AG10803 (cell line): ENCODE measurements at places on chromosomes 6 and 20.

DNA sequence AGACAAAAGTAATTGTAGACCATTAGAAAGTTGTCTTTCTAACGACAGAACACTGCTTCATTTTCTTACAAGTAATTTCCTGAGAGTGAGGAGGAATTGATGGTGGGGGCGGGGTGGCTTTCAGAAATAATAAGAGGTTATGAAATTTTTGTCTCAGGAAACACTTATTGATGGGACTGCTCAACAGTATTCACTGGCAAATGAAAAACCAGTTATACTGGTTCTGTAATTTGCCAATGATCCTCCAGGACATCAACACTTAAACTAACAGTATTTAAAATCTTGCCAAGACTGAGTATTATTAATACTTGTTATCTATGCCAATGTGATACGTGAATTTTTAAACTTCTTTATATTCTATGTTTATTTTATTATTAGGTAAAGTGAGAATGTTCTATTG is 41.8 kb upstream of the FUT9 start:
- DNase-seq = no peak

GRCh38 chr6:106563614-106564013 is 65.7 kb downstream of the RTN4IP1 start:
- DNase-seq = no peak

GRCh38 chr20:673603-674001 is 2.0 kb downstream of the SCRT2 start:
- no peak for DNase-seq

DNA sequence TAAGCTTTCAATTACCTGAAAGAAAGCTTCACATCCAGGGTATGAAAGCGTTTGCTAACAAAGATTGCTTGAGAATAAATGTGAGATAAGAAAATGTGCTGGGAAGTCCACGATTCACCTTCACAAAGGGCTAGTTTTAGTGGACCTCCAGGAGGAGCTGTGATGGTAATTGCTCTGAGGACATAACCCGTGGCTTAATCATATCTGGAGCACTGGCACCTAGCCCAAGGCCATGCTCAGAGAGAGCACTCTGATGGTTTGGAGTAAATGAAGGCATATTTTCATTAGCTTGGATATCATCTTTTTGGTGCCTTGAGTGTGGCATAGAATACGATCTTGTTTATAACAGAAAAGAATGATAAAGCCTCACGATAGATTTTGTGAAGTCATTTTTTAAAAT is 46.9 kb upstream of the BACH2 start:
- peak; percentile 12 for DNase-seq

DNA sequence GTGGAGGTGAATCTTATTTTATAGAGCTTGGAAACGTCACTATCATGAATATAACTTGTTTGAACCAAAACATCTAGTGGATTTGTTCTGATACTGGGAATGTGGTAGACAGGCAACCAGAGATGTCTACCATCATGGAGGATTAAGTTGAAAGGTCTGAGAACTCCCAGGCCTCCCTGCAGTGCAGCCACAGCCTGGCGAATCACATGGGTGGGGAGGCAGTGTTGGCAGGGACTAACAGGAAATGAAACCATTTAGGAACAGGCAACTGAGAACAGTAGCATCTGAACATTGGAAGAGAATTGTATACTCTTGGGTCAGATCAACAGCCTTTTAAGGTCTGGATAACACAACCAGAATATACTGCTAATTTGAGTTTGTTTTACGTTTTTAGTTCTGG is 22.3 kb upstream of the CEP162 start:
- DNase-seq = no peak

GRCh38 chr20:16539280-16540021 is 33.8 kb downstream of the KIF16B start:
- no peak for DNase-seq

GRCh38 chr6:51926125-51926524 is 161.3 kb downstream of the PKHD1 start:
- no peak for DNase-seq

GRCh38 chr6:42227173-42227850 is 9.7 kb upstream of the MRPS10 start:
- no peak for DNase-seq

DNA sequence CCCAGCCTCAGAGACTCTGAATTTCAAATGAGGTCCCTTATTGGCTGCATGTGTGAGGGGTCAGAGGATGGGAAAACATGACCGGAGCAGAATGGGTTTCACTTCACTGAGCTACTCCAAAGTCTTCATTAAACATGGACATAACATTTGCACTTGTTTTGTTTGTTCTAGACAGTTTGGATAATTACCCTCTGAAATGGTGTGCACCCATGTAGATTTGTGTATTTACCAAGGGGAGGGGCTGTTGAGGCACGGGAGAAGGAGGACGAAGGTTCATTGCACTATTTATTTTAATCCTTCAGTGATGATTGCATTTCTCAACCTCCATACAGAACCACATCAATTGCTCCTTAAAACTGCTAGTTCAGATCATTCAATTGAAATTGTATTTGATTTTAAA is 364.2 kb downstream of the TFAP2B start:
- DNase-seq = no peak

DNA sequence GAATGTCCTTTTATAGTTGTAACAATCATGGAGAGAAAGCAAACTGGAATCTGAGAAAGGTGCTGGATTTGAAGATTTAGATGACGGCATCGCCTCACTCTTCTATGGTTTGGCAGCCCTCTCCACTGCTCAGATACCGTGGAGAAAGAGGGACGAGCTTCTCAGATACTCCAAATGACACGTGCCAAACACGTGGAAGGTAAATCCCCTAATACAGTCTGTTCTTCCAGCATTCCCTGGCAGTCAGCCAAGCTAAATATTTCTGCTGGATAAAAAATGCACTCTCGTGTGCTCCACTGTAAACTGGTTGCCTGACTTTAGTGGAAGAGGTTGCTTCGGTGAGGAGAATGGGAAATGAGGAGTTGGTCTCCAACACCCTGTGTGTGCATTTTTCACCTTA is 16.7 kb upstream of the PRDM1 start:
- DNase-seq = peak; percentile 84

- DNase-seq = no peak
These were observed 2.2 kb downstream of the HAO1 start for GRCh38 chr20:7938058-7938457.

DNA sequence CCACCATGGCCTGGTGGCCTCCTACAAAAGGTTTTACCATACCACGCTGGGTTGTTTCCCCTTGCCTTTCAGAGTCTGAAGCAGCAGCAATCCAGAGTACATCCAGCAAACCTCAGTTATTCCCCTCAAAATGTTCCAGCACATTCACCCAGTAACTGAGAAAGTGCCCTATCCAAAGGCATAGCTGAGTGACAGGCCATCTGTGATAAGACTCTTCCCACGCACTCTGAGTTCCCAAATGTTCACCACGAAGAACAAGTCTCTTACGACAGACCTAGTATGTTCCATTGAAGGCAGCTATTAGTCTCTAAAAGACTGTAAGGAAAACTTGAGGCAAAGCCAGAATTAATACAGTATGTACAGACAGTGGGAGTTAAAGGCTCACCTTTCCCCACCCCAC is 31.6 kb upstream of the C20orf144 start:
- DNase-seq = no peak

GRCh38 chr6:139027620-139028182 is 844 bp upstream of the ABRACL start:
- peak; percentile 25 for DNase-seq

GRCh38 chr20:42652266-42652665 is 537.4 kb downstream of the PTPRT start:
- peak; percentile 1 for DNase-seq
